ENCODE measurements at places on chromosomes 7 and 10. TPM values are rescaled to one million over a fixed set of nuclear protein-coding genes. Genes with fewer than 3 reads are reported as not detected.
A peak's percentile ranks its signal among the peaks of the same experiment; 100 is the strongest.

GJC3 gene
- 0.54 TPM for total RNA-seq

PAPOLB gene
- under 0.01 TPM for total RNA-seq

ABCB4 gene
- total RNA-seq = 0.27 TPM

NIPSNAP2 gene
- total RNA-seq = 21.3 TPM

CNNM2 gene
- total RNA-seq = 21.8 TPM

KCNMA1 gene
- total RNA-seq = 0.27 TPM

GRCh38 chr10:53412651-53413050 lies 640.1 kb upstream of the MBL2 start:
- DNase-seq = no peak

- no peak for DNase-seq
Observed at GRCh38 chr7:91267171-91267955, 3.1 kb downstream of the FZD1 start.

DNA sequence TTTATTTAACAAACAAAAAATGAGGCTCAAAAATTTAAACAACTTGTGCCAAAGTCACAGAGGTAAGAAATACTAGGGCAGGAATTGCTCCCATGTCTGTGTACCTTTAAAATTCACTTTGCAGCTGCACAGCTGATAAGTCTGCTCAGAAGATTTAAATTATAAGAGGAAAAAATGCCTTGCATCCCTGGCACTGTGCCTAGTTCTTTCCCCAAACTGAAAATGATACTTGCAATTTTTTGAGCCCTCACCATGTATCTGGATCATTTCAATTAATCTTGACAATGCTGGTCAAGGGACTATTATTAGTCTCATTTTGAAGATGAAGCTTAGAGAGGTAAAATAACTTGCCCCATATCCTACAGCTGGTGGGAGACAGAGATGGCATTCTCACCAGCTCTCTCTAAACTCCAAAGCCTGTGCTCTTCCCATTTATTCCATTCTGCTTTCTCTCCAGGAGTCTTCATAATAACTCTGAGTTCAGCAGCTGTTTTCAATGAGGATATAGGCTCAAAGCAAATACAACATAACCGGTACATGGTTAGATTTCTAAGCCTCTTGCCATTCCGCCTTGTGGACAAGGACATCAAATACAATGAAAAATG lies 350.5 kb upstream of the LRRTM3 start:
- no peak for DNase-seq

GRCh38 chr7:73572767-73573186 lies 5.6 kb downstream of the TBL2 start:
- DNase-seq = no peak

- peak; percentile 95 for DNase-seq
Observed at GRCh38 chr7:23273141-23273599, 26.0 kb upstream of the MALSU1 start.

DNA sequence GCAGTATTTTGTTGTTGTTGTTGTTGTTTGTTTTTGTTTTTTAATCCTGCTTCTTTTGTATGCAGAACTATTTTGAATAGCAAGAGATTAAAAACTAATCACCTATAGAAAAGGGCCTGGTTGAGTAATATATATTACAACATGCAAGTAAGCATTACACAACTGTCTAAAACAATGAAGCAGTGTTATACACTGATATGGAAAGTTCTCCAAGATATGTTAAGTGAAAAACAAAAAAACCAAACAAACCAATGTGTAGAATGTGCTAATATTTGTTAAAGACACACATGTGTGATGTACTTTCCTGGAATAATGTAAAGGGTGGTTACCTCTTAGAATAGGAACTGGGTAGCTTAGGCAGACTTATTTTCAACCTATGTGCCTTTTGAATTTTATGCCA lies 117.4 kb downstream of the ZNF365 start:
- DNase-seq = no peak

DNA sequence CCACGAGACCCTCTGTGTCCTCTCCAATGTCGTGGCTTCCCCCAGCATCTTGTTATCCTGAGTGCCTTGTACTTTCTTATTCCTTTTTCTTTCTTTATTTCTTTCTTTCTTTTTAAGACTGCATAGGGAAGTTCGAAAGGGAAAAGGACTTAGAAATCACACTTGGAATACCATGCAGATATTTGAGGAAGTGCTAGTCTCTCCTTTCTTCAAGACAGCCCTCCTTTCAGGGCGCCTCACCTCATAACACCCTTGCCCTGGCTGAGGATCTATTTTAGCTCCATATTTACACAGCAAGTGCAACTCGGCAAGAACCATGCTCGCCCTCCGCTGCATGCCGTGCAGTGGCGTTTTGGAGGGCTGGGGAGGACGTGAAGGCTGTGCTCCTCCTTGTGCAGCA lies 232.3 kb upstream of the GLI3 start:
- DNase-seq = no peak

- DNase-seq = no peak
Observed at GRCh38 chr7:84916161-84916560, 270.7 kb downstream of the SEMA3D start.

DNA sequence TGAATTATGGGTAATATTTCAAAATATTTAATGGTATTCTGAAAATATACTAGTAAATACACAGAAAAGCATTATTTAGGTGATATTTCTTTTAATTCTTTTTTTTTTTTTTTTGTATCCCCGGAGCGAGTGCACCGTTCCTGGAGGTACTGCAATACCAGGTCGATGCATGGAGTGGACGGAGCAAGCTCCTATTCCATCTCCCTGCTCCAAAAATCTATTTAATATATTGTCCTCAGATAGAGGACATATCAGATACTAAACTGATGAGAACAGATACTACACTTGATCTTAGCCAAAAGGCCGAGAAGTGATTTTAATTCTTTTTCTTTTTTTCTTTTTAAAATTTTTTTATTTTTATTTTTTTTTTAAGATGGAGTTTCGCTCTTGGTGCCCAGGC lies 10.8 kb downstream of the BTRC start:
- DNase-seq = no peak

DNA sequence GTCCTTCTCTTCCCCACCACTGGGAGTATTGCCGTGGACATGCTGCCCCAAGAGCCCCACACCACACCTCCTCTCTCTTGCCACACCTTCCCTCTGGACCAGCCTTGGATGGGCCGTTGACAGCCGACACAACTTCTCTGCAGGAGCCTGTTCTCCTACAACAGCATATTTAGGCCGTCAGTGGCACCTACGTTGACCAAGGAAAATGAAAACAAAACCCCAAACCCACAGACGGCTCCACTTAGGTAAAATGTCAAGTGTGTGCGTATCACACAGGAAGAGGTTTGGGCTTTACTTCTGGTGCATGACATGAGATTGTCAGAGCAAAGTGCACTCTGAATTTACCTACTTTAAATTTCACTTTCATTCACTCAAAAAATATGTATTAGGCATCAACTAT lies 246.6 kb downstream of the ZMYND11 start:
- no peak for DNase-seq

- no peak for DNase-seq
Observed at GRCh38 chr7:30163231-30163894, 28.6 kb downstream of the MTURN start.

DNA sequence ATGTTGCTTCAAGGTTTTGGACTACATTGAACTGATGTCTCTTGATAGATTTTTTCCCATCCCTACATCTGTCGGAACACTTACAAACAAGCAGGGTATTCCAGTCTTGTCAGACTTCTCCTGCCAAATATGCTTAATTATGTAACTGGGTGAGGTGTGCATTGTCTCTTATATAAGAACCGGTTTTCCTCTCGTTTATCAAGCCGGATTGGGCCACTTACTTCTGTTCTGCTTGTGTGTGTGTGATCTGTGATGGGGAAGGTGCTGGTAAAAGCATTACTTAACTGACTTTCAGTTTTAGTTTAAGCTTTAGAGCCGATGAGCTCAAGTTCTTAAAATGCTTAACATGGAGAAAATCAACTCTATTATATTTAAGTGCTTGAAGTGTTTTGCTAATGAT lies 57.9 kb downstream of the OTUD1 start:
- no peak for DNase-seq

- DNase-seq = no peak
Observed at GRCh38 chr7:134098072-134098471, 29.1 kb upstream of the LRGUK start.

- DNase-seq = no peak
Observed at GRCh38 chr10:1384026-1384425, 327.8 kb downstream of the WDR37 start.

- no peak for DNase-seq
Observed at GRCh38 chr10:110268971-110269370, 35.7 kb downstream of the SMNDC1 start.

DNA sequence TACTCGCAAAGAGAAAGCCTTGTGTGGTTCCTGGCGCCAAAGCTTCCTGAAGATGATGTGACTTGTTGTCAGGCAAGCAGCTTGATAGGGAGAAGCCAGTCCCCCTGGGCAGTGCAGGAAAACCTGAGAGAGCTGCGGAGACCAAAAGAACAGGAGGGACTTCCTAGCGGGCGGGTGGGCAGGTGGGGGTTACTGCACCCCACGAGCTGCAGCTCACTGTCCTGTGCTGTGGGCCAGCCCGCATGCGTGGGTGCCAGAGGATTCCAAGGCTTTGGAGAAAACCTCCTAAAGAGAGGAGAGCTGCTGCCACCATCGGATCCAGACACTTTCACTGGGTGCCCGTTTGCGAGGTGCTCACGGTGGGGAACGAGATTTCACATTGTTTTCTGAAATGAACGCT lies 145.1 kb downstream of the ACTR3B start:
- no peak for DNase-seq

GRCh38 chr10:71547876-71548846 lies 151.4 kb downstream of the CDH23 start:
- no peak for DNase-seq

GRCh38 chr10:85149766-85150165 lies 821.4 kb downstream of the CCSER2 start:
- no peak for DNase-seq

DNA sequence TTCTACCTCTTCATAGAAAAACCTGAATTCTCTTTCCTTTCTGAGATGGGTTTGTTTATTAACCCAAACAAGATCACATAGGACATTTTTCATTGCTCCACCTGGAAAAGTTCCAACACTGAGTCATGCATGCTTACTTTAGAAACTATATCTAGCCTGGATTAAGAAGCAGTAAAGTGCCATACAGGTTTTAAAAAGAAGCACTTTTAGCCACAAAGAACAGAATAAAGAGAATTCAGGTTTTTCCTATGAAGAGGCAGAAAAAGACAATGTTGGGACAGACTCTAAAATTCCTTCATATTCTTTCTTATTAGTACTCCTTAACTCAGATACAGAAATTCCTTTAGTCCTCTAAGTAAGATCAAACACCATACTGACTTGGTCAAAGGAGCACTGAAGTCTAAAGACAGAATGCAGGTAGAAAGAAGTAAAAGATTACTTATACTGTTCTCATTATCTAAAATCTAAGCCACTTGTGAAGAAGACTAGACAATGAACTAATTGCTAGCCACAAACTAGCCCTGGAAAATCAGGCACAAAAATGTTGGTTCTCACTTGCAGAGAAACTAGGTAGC lies 241.3 kb downstream of the ANK3 start:
- DNase-seq = no peak

All from hematopoietic multipotent progenitor cell (in vitro differentiated cells).